ENCODE measurements at places on chromosomes 1 and 21.

GRCh38 chr1:93440272-93440671 lies 7.6 kb upstream of the FNBP1L start:
- peaks cover 5% of the 10 kb centered on the region for H3K27me3 ChIP-seq
- no peak overlapping the region for H3K27ac ChIP-seq
- no peaks in the 10 kb centered on the region for H3K4me1 ChIP-seq
- H3K4me3 ChIP-seq = no peak overlapping the region

DNA sequence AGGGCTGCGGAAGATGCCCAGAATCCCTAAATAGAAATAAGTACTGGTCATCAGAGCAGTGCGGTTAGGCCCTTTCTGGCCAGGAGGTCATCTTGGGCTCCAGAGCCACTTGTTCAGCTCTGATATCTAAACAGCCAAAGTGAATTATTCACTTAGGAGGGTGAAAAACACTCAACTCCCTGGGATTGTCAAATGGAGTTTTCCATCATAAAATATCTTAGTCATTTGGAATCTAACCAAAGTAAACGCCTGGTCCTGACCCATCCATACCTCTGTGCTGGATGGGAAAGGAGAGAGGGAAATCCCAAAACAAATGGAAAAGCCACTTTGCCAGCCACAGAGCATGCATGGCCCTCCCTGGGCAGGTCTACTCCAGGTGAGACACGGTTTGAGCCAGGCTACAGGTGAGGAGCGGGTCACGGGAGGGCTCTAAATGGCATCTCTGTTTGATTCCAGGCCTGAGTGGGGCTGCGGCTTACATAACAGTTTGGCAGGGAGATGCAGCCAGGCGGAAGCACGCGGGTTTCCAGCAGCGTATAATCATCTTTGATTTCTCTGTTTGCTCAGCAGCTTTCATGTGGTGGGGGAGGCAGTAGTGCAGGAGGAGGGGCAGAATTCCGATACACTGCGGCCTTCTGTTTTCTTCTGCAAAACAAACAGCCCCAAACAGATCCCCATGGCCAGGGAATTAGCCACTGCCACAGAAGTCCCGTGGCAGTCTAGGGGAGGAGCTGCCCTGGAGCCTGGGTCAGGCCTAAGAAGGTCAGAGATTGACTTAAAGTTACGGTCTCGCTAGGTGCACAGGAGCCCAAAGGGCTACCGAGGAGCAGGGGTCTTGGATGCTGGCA lies 59.1 kb upstream of the ZNF648 start:
- H3K4me3 ChIP-seq = no peak overlapping the region
- H3K27me3 ChIP-seq = no peaks in the 10 kb centered on the region
- no peaks in the 10 kb centered on the region for H3K36me3 ChIP-seq
- peaks cover 8% of the 10 kb centered on the region for H3K4me1 ChIP-seq

GRCh38 chr1:228062812-228063211 lies 19.7 kb upstream of the ARF1 start:
- H3K27ac ChIP-seq = no peak overlapping the region
- no peak for DNase-seq
- no peaks in the 10 kb centered on the region for H3K36me3 ChIP-seq
- H3K4me1 ChIP-seq = no peaks in the 10 kb centered on the region

- H3K4me3 ChIP-seq = no peak overlapping the region
- peaks cover 21% of the 10 kb centered on the region for H3K36me3 ChIP-seq
- H3K4me1 ChIP-seq = no peaks in the 10 kb centered on the region
- DNase-seq = no peak
Observed at GRCh38 chr1:37978541-37978940, 11.3 kb downstream of the SF3A3 start.

- no peak overlapping the region for H3K27ac ChIP-seq
- H3K27me3 ChIP-seq = no peaks in the 10 kb centered on the region
- no peaks in the 10 kb centered on the region for H3K36me3 ChIP-seq
- no peak for DNase-seq
- H3K4me3 ChIP-seq = no peak overlapping the region
Observed at GRCh38 chr1:27116697-27117096, 38.2 kb downstream of the SLC9A1 start.

DNA sequence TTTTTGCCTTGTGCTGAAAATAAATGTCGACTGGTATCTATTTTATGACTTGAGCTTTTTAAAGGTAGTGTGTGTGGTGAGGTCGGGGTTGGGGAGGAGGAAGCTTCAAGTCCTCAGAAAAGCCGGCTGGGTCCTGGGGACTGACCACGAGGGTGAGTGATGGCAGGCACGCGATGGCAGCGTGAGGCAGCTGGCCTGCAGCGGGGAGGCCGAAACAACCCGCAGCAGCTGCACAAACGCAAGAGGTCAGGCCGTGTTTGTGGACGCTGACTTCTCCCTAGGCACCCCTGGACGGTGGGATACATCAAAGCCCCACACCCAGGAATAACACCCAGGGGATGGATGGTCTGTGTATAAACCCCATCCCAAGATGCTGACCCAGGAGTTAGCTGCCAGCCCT lies 51.4 kb downstream of the ZBTB18 start:
- no peak overlapping the region for H3K27ac ChIP-seq
- H3K4me3 ChIP-seq = no peak overlapping the region
- no peaks in the 10 kb centered on the region for H3K36me3 ChIP-seq

DNA sequence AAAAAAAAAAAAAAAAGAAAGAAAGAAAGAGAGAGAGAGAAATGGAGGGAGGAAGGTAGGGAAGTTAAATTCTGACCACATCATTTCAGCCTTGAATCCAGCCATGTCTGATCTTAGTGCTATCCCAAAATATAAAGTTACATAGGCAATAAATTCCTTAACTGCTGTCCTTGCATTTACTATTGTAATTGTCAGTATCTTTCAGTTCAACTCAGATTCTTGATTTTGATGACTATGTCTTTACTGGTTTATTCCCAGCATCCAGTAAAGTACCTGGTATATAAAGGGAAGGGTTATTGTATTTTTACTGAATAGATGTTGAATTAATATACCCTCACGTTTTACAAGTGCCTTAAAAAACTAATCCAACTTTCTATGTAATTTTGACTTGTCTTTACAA lies 8.9 kb upstream of the COP1 start:
- no peak for DNase-seq
- no peak overlapping the region for H3K27ac ChIP-seq
- H3K36me3 ChIP-seq = no peaks in the 10 kb centered on the region
- H3K27me3 ChIP-seq = no peaks in the 10 kb centered on the region
- H3K4me3 ChIP-seq = no peak overlapping the region
- H3K4me1 ChIP-seq = no peaks in the 10 kb centered on the region

DNA sequence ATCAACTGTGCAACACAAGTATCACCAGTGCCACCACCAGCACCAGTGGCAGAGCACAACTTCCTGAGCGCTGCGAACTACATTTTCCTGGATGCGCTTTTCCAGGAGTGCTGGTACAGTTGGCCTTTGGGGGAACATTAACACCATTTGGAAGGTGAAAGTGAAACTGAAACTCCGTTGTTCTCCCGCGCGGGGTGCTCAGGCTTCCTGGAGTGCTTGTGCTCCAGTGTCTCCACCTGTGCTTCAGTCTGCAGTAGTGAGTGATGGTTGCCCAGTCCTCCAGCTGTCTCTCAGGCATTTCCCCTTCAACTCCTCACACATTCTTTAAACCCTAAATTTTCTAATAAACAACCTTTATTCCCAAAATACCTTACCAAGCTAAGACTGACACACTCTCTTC lies 187.8 kb downstream of the LRRIQ3 start:
- H3K27ac ChIP-seq = no peak overlapping the region
- H3K4me1 ChIP-seq = no peaks in the 10 kb centered on the region
- H3K27me3 ChIP-seq = no peaks in the 10 kb centered on the region

DNA sequence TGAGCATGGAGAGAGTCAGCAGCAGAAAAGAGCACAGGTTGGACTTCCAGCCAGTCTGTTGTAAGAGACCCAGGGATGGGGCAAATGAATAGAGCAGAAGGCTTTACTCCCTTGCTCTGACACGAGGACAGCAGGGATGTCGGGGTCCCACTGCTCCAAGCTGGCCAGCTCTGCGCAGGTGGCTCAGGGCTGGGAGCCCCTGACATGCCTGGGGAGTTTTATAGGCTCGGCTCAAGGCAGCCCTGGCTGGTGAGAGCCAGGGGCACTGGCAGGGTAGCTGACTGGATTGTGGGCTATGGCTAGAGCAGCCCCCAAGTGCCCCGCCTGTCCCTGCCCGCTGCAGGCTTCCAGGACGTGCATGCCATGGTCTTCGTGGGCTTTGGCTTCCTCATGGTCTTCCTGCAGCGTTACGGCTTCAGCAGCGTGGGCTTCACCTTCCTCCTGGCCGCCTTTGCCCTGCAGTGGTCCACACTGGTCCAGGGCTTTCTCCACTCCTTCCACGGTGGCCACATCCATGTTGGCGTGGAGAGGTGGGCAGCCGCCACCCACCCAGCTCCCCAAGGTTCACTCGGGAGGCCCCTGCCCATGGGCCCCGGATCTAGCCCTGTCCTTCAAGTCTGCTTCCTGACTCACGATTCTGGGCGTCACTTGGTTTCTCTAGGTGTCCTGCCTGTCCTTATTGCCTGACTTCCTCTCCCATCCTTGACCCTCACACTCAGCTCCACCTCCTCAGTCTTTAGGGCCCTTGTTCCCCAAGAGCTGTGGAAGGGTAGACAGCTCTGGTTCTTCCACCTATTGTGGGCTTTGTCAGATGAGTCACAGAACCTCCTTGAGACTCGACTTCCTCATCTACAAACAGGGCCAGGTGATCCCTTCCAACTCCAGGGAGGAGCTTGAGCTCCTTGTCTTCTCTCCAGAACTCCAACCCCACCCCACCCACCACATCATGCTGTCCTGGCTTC lies 8.2 kb downstream of the RHBG start:
- H3K4me3 ChIP-seq = no peak overlapping the region
- H3K36me3 ChIP-seq = no peaks in the 10 kb centered on the region
- H3K27me3 ChIP-seq = no peaks in the 10 kb centered on the region
- H3K27ac ChIP-seq = no peak overlapping the region

GRCh38 chr1:208256556-208256955 lies 12.4 kb upstream of the PLXNA2 start:
- DNase-seq = no peak
- no peak overlapping the region for H3K4me3 ChIP-seq
- no peaks in the 10 kb centered on the region for H3K36me3 ChIP-seq
- H3K27ac ChIP-seq = no peak overlapping the region
- H3K27me3 ChIP-seq = no peaks in the 10 kb centered on the region

- H3K4me1 ChIP-seq = peaks cover 8% of the 10 kb centered on the region
- H3K4me3 ChIP-seq = no peak overlapping the region
- H3K27ac ChIP-seq = no peak overlapping the region
- no peaks in the 10 kb centered on the region for H3K27me3 ChIP-seq
- no peak for DNase-seq
- no peaks in the 10 kb centered on the region for H3K36me3 ChIP-seq
Observed at GRCh38 chr1:56816264-56816663, 2.9 kb downstream of the FYB2 start.

DNA sequence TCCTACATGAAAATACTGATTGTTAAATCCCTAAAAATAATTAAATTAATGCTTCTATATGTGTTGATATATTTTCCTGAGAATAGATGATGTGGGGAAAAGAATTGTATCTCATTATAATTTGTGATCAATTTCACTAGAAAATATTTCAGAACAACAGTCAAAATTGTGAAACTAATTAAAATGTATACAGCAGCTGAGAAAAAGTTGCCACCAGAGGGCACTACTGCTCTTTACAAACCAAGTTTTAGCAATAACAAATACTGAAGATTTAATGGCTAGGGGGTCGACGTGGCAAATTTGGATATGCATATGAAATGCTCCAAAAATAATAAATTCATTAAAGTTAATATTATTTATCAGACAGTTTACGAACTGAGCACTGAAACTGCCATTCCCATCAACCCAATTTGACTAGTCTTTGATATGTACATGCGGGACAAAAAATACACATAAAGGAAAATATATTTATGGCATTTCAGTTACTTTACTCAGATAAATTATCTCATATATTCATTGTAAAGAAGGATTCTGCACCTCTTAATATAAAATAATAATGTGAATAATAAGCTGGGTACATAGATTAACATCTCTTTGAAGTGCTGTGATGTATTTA lies 96.3 kb upstream of the TMPRSS15 start:
- H3K27ac ChIP-seq = no peak overlapping the region
- H3K4me3 ChIP-seq = no peak overlapping the region
- H3K27me3 ChIP-seq = no peaks in the 10 kb centered on the region
- no peaks in the 10 kb centered on the region for H3K36me3 ChIP-seq
- peak; percentile 49 for DNase-seq

GRCh38 chr1:177909416-177909815 lies 60.4 kb downstream of the SEC16B start:
- H3K36me3 ChIP-seq = no peaks in the 10 kb centered on the region
- H3K27me3 ChIP-seq = no peaks in the 10 kb centered on the region
- no peaks in the 10 kb centered on the region for H3K4me1 ChIP-seq
- no peak overlapping the region for H3K4me3 ChIP-seq

GRCh38 chr1:191305370-191305769 lies 827.7 kb upstream of the BRINP3 start:
- no peak for DNase-seq
- no peaks in the 10 kb centered on the region for H3K36me3 ChIP-seq
- no peak overlapping the region for H3K4me3 ChIP-seq
- H3K27ac ChIP-seq = no peak overlapping the region
- no peaks in the 10 kb centered on the region for H3K27me3 ChIP-seq

GRCh38 chr1:232688398-232688797 lies 58.5 kb upstream of the SIPA1L2 start:
- H3K27me3 ChIP-seq = no peaks in the 10 kb centered on the region
- no peak for DNase-seq
- no peaks in the 10 kb centered on the region for H3K36me3 ChIP-seq
- no peaks in the 10 kb centered on the region for H3K4me1 ChIP-seq

GRCh38 chr1:172278478-172278877 lies 142.0 kb upstream of the C1orf105 start:
- DNase-seq = peak; percentile 38
- H3K4me3 ChIP-seq = no peak overlapping the region
- H3K27ac ChIP-seq = no peak overlapping the region

- DNase-seq = no peak
- H3K27me3 ChIP-seq = peaks cover 12% of the 10 kb centered on the region
- no peak overlapping the region for H3K4me3 ChIP-seq
- no peak overlapping the region for H3K27ac ChIP-seq
Observed at GRCh38 chr1:30302858-30303257, 420.5 kb downstream of the MATN1 start.

DNA sequence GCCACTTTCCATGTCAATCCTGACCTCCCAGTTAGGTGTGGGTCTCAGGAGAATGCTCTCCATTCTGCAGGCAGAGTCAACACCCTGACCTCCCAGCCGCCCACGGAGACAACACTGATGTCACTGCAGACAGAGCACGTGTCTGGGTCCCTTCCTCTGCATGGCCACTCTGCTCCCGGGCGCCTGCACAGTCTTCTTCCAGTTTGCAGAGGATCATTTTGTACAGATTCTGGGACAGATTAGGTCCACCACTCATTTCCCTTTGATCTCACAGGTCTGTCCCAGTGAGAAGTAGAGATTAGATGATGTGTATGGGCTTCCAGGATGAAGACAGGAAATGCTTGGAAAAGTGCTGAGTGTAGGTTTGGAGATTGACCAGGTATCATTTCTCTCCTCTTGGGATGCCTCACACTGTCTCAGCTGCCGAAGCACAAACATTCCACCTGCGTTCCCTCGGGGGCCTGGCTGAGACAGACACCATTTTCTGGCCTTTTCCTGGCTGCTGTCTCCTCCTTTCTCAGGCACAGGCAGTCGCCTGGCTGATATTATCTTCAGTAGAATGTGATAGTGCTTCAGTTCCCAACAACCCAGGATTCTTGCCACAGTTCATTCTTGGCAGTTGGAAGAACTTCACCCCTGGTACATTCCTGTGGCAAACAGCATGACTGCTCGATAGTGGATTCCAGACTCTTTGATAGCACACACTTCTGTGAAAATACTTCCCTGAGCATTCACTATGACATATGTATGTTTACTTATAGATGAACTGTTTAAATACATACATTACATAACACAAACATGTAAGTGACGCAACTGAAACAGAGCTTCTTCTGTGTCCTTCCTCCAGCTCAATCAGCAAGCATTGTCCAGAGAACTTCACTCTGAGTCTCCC lies 7.9 kb downstream of the MYBPHL start:
- H3K36me3 ChIP-seq = no peaks in the 10 kb centered on the region
- peak; percentile 64 for DNase-seq
- H3K4me3 ChIP-seq = no peak overlapping the region
- H3K27me3 ChIP-seq = no peaks in the 10 kb centered on the region
- H3K27ac ChIP-seq = no peak overlapping the region

Data from lung (tissue), 17 donors.